Activated CD4-positive, alpha-beta memory T cell treated with anti-CD3 and anti-CD28 coated beads, Interleukin-2, amount 10 ng/mL, durations not matched to agents 7 days and 5 days (primary cell): ENCODE measurements at places on chromosomes 16 and 17. TPM values are rescaled to one million over a fixed set of nuclear protein-coding genes. Genes with fewer than 3 reads are reported as not detected.

Gene DYNLRB2
- total RNA-seq: not detected

Gene METTL9
- 86.1 TPM for total RNA-seq

Gene CACNG1
- not detected for total RNA-seq

Gene ZG16
- not detected for total RNA-seq

DNA sequence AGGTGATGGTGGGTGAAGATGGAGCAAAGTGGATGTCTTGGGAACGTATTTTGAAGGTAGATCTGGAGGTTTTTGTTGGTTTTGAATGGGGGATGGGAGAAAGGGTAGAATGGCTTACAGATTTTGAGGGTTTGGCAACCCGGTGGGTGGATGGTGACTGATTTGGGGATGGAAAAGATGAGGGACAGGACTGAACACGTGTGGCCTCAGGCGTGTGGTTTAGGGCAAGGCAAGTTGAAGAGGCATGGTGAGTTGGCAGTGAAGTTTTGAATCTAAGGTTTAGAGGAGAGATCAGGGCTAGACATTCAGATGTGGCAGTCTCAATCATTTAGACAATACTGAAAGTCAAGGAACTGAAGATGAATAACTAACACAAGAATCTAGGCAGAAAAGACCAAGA is 5.0 kb upstream of the DCTPP1 start:
- no peak overlapping the region for H3K27ac ChIP-seq
- DNase-seq: peak; percentile 33
- peaks cover 18% of the 10 kb centered on the region for H3K4me1 ChIP-seq
- no peaks in the 10 kb centered on the region for H3K36me3 ChIP-seq
- no peak overlapping the region for H3K4me3 ChIP-seq
- no peaks in the 10 kb centered on the region for H3K27me3 ChIP-seq

DNA sequence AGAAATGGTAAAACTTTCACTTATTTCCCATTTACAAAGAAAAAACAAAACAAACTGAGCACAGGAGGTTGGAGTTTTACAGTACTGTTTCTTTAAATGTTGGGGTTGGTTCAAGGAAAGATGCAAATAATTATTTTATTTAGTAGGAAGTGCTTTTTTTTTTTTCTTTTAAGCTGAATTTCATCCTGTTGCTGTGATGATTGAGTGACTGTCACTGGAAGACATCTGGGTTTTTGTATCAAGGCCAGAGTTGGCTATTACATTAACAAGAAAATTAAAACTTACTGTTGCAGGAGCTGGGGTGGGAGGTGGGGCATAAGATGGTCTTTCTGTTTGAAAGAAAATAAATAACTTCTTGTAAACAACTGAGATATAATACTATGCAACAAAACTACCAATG is 2.3 kb downstream of the SMARCE1 start:
- no peak for DNase-seq
- peak overlapping the region; percentile 3 for H3K4me3 ChIP-seq
- peaks cover 53% of the 10 kb centered on the region for H3K36me3 ChIP-seq
- H3K27ac ChIP-seq: no peak overlapping the region
- H3K27me3 ChIP-seq: no peaks in the 10 kb centered on the region

DNA sequence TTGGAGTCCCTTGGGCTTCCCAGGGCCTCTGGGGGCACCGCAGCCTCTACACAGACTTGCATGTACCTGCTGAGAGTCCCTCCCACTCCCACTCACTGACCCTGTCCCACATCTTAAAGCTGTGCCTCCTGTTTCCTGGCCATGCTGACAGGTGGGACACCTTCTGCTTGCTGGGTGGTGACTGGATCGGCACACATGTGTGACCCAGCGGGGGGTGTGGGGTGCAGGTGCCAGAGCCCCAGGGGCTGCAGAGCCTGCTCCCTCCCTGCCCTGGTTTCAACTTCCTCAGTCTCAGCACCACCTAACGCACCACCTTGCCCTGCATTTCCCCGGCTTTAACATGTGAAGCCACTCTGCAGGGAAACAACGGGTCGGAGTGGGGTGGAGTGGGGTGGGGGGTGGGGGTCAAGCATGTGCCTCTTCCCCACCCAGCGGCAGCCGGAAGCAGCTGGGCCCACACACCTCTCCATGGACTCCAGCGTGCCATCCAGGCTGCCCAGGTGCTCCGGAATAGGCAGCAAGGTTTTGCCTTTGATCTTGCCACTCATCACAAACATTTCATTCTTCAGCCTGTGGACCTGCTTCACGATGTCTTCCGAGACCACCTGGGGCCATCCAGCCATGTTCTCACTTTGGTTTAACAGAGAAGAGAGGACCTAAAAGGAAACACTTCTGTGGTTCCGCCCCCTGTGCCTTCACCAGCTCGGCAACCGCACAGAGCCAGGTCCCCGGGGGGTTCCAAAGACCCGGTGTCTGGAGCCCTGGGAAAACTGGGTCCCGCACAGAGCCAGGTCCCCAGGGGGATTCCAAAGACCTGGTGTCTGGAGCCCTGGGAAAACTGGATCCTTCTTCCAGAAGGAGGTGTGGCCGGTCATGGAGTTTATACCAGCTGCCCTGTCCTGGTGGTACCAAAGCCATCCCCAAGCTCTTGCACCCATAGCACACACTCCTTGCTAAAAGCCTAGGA is 4.7 kb downstream of the DNAH17 start:
- H3K4me3 ChIP-seq: no peak overlapping the region
- H3K36me3 ChIP-seq: no peaks in the 10 kb centered on the region
- no peak overlapping the region for H3K27ac ChIP-seq
- H3K27me3 ChIP-seq: peaks cover 5% of the 10 kb centered on the region

GRCh38 chr16:1049113-1049975 is 23.2 kb upstream of the SSTR5 start:
- H3K36me3 ChIP-seq: no peaks in the 10 kb centered on the region
- H3K4me1 ChIP-seq: no peaks in the 10 kb centered on the region
- no peaks in the 10 kb centered on the region for H3K27me3 ChIP-seq
- no peak for DNase-seq
- no peak overlapping the region for H3K27ac ChIP-seq

DNA sequence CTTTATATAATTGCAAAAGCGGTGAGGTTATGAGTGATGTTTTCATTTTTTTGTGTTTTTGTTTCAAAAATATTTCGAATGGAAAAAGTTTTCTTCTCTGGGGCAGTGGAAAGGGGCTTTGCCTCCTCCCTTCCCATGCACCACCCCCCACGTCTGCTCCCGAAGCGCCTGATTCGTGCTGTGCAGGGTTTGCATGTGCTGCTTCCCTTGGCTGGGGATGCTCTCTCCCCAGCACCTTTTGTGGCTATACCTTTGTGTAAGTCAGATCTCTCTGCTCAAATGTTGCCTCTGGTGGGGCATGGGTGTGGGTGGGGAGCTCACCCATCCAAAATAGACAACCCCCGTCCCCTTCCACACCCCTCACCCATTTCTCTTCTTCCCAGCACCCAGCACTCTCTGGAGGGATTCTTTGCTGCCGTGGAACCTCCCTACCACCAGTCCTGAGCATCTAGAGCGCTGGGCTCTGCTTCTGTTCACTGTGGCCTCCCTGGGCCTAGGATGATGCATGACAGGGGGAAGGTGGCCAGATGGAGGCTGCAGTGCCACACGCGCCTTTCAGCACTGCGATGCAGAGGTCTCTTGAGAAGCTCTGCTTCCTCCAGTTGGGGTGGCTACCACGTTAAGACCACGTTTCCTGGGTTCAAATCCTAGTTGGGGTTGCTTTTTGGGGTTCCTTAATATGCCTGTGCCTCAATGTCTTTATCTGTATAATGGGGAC is 71.2 kb downstream of the IRF8 start:
- no peak for DNase-seq
- H3K36me3 ChIP-seq: no peaks in the 10 kb centered on the region
- H3K27me3 ChIP-seq: peaks cover 10% of the 10 kb centered on the region
- H3K27ac ChIP-seq: no peak overlapping the region

GRCh38 chr16:69311533-69312387 is 610 bp downstream of the VPS4A start:
- no peaks in the 10 kb centered on the region for H3K27me3 ChIP-seq
- H3K4me1 ChIP-seq: peaks cover 24% of the 10 kb centered on the region
- H3K27ac ChIP-seq: peak overlapping the region; percentile 90
- H3K4me3 ChIP-seq: peak overlapping the region; percentile 94
- peaks cover 37% of the 10 kb centered on the region for H3K36me3 ChIP-seq

DNA sequence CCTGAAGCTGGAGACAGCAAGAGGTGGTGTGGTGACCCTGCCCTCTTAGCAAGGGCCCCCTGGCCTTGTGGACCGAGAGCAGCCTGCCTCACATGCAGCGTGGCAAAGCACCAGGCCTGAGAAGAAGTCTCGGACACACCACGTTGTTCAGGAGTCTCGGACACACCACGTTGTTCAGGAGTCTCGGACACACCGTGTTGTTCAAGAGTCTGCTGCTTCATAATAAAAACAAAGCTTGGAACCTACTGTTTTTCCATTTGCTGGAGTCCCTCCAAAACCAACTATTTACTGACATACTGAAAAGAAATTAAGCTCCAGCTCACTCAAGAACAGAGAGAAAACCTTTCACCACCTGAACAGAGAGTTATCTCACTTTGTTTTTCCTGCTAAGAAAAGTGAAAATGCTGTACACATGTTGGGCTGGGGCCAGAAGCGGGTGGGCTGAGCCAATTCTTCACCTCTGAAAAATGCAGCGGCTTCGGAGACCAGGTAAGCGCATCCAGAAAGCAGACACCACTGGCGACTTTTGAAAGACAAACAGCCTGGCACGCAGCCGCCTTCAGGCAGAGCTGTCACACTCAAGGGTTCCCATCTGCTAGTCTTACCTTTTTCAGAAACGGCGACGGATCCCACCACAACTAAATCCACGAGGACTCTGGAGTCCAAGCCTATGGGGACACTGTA is 8.9 kb downstream of the MTHFSD start:
- no peak overlapping the region for H3K27ac ChIP-seq
- H3K4me3 ChIP-seq: no peak overlapping the region
- H3K4me1 ChIP-seq: peaks cover 13% of the 10 kb centered on the region
- H3K36me3 ChIP-seq: peaks cover 34% of the 10 kb centered on the region
- H3K27me3 ChIP-seq: no peaks in the 10 kb centered on the region

DNA sequence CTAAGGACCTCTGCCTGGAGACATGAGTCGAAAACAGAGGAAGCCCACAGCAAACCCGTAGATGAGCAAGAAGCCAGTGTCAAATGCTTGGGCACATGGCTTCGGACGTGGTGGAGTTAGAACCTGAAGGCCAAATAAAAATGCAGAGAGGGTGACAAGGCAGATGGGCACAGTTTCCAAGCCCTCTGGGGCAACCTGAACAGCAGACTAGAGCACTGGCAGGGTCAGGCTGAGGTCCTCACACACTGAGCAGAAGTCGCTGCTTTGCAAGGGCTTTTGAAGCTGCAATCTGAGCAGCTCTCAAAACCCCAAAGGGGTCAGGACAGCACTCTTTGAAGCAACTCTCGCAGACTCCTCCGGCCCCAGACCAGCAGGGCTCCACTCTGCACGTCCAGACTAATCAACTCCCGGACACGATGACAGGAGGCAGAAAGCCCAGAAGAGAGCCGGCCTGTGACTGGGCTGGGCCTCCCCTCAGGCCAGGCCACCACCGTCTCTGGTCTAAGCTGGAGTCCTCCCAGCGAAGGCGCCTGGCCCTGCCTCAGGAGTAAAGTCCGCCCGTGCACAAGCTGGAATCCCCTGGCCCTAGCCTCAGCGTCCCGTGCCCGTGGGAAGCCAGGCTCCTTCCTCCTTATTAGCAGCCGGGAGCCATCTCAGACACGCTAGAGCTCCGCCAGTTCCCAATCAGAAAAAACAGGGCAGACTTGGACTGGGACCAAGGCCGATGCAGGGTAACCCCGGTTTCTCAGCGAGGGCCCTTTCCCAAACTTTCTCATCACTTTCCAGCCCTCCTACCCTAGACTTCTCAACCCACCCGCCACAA is 924 bp downstream of the SMARCD2 start:
- H3K4me3 ChIP-seq: peak overlapping the region; percentile 97
- H3K36me3 ChIP-seq: peaks cover 27% of the 10 kb centered on the region
- peaks cover 44% of the 10 kb centered on the region for H3K4me1 ChIP-seq

- no peak overlapping the region for H3K4me3 ChIP-seq
- H3K36me3 ChIP-seq: peaks cover 11% of the 10 kb centered on the region
- H3K27me3 ChIP-seq: no peaks in the 10 kb centered on the region
These were observed 6.3 kb downstream of the E4F1 start for GRCh38 chr16:2229632-2230250.

GRCh38 chr16:58481931-58482330 is 18.0 kb upstream of the NDRG4 start:
- no peak overlapping the region for H3K27ac ChIP-seq
- peaks cover 5% of the 10 kb centered on the region for H3K27me3 ChIP-seq
- H3K36me3 ChIP-seq: no peaks in the 10 kb centered on the region
- H3K4me1 ChIP-seq: no peaks in the 10 kb centered on the region
- DNase-seq: no peak

DNA sequence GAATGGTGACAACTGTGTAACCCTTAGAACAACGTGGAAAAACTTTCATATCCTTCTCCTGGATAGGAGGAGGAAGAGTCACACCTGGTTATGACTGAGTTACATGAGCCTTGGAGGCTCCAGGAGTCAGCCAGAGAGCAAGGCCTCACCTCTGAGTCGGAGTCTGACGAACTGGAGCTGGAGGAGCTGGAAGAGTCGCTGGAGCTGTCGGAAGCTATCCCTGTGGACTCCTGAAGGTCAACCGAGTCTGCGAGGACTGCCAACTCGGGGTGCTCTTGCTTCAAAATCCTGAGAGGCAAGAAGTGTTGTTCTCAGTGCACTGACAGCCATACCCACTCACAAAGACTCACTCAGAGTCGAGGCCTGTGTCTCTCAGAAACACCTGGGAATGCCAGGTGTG is 6.2 kb downstream of the JMJD6 start:
- H3K4me3 ChIP-seq: no peak overlapping the region
- no peak overlapping the region for H3K27ac ChIP-seq
- peaks cover 59% of the 10 kb centered on the region for H3K4me1 ChIP-seq
- H3K36me3 ChIP-seq: peaks cover 92% of the 10 kb centered on the region
- no peak for DNase-seq

DNA sequence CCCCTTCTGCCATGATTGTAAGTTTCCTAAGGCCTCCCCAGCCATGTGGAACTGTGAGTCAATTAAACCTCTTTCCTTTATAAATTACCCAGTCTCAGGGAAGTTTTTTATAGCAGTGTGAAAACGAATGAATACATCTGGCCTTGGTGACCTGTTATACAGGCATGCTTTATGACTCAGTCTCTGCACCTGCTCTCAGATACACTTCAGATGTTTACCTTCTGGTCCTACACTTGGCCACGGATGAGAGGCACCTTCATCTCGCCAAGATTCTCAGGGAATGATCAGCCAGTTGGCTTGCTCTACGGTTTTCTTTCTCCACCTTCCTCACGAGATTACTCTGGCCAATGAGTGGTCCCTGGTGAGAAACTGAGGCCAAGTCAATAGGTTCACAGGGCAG is 304.7 kb downstream of the CA10 start:
- no peak overlapping the region for H3K27ac ChIP-seq
- H3K27me3 ChIP-seq: no peaks in the 10 kb centered on the region
- H3K4me3 ChIP-seq: no peak overlapping the region

- peaks cover 9% of the 10 kb centered on the region for H3K27me3 ChIP-seq
- peaks cover 8% of the 10 kb centered on the region for H3K4me1 ChIP-seq
- no peak for DNase-seq
These were observed 25.0 kb downstream of the RMI2 start for GRCh38 chr16:11370084-11370931.

DNA sequence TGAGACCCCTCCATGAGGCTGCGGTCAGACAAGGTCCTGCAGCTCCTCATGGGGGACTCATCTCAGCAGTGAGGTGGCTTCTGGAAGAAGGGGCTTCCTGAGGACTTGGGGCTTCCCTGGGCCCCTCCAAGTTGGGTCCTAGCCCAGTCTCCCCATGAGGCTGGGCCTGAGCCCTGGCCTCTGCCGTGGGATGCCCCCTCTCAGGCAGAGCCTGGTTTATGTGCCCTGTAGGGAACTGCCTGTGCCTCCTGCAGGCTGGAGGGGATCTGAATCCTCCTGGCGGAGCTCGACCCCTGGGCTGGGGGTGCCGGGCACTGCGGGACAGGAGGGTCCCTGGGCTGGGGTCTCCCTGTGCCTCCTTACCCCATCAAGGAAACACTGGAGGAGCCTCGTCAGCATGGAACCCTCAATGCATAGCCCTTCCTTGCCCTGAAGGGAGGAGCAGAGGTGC is 45.8 kb downstream of the TNFRSF13B start:
- DNase-seq: no peak
- H3K4me3 ChIP-seq: no peak overlapping the region
- no peaks in the 10 kb centered on the region for H3K4me1 ChIP-seq
- peaks cover 1% of the 10 kb centered on the region for H3K27me3 ChIP-seq
- no peaks in the 10 kb centered on the region for H3K36me3 ChIP-seq
